ENCODE measurements at places on chromosomes 5 and 9.

- DNase-seq, result no peak
These were observed 23.7 kb upstream of the OTULINL start for GRCh38 chr5:14557791-14558415.

- DNase-seq, result no peak
These were observed 440.5 kb upstream of the TLE4 start for GRCh38 chr9:79131246-79131774.

GRCh38 chr5:142627383-142628217, 58.3 kb downstream of the FGF1 start:
- DNase-seq, result no peak

GRCh38 chr5:173231996-173232498, 3.0 kb downstream of the NKX2-5 start:
- DNase-seq, result no peak

DNA sequence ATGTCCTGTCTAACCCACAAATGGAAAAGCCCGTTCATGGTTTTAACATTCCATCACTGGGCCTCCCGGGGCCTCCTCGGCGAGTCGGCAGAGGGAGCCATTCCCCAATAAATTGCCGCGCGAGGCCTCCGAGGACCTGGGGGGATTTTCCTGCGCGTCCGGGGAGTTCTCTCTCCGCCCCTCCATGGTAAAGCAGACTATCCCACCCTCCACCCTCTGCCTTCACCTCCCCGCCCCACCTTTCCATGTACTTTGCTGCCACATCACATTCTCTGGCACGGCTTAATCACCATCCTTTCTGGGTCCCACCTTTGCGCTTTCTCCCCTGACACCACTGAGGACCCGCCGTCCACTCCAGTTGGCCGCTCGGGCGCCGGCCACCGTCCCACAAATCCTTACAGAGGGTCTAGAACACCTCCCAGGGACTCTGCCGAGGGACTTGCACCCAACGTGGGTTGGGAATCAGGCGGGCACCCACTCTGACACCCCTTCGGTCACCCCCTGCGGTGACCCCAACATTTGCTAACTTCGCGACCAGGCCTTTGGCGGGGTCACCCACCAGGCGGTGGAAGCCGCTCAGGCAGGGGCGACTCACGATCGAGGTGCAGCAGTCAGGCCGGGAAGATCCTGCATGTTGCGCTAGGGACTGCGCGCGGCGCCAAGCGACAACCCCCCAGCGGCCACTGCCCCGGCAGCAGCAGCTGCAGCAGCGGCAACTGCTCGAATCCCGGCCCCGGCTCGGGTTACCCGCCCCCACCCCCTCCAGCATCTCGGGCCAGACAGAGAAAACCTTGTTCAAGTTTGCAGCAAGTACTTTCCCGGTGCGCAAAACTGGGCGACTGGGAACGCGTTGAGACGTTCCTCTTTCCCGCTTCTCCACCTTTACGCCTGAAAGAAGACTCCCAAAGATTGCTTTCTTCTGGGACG, at the start of gene MEGF10:
MEGF10 (plus strand) TSS at position 778 of the 927 bp plus-strand sequence. CDS start 40,513 bp downstream, outside the sequence.
- DNase-seq, result peak; percentile 82

DNA sequence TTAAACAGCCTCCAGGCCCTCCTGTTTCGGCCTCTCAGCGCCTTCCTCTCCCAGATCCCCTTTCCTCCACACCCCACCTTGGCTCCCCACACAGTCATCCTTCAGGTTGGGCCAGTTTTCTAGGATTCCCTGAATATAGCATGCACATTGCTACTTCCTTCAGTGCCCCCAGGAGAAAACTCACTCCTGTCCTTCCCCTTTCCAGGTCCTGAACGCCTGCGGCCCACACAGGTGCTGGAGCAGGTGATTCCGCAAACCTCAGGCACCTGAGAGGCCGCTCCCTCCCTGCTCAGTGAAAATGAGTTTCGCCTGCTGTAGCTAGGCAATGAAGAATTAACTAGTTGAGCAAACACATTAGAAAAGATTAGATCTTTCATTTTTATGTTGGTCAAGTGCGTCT, 185.0 kb downstream of the MED10 start:
- no peak for DNase-seq

- DNase-seq, result no peak
These were observed 16.3 kb downstream of the NMRK1 start for GRCh38 chr9:75071530-75072122.

- no peak for DNase-seq
These were observed 26.7 kb downstream of the ANKDD1B start for GRCh38 chr5:75637949-75638348.

DNA sequence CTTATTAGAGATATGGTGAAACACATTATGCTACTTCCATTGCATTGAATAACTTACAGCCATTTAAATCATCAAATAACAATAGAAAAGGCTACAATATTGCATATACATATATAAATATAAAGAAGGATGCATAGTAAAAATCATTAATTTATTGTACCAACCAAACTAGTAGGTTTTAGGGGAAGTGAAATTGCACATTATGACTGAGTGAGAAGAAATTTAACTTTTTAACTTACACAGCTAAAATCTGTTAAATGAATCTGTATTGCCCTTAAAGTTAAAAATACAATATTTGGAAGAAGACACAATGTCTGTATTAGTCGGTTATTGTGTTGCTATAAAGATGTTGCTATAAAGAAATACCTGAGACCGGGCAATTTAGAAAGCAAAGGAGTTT, 2073.7 kb upstream of the ACO1 start:
- no peak for DNase-seq

All from LHCN-M2 (cell line).